Stimulated activated CD4-positive, alpha-beta T cell treated with anti-CD3 and anti-CD28 coated beads, Interleukin-12 subunit alpha, Interleukin-12 subunit beta, amount 100 ng/mL, for 48 hours (primary cell): ENCODE measurements at places on chromosomes 3 and 15.

DNA sequence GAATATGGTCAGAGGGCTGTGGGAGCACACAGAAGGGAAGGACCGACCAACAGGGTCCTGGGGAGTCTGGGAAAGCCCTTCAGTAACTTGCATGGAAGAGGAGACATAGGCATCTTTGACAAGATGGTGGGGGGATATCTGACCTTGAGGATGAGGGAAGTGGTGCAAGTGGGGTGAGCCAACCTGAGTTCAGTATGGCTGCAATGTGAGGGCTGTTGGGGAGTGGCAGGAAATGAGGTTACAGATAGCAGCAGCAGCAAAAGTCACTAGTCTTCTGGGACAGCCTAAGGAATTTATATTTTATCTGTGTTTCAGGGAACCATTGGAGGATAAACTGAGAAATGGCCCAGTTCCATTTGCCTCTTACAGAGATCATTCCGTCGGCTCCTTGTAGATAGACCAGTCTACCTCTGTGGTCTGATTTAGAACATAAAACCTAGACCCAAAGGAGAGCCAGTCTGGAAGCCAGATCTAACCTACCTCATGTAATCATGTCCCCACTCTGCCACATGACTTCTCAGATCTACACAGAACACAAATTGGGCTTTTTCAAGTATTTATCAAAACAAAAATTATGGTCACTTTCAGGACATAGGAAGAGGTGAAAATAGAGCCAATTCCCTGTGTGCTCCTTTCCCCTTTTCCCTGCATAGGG, 75.6 kb downstream of the ST6GAL1 start:
- DNase-seq, result no peak

GRCh38 chr3:44402548-44402947, 64.0 kb downstream of the TCAIM start:
- no peak for DNase-seq

- no peak for DNase-seq
Measured at GRCh38 chr3:14497321-14497720, 42.8 kb downstream of the GRIP2 start.

DNA sequence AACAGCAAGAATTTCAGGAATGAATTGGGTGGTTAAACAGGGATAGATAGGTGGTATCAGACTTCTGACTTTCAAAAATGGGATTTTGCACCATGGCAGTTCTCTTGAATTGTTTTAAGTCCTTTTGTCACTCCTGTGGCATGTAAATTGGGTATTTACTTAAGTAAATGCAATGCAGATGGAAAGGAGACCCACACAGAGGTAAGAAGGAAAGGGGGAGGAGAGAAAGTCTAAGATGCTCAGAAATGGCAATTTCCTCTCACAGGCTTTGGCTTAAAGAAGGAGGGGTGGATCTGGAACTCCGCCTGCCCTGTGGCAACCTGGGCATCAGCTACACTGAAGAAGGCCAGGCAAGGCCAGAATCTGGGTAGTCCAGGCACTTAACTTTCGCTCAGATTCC, 197.1 kb upstream of the UBE2E1 start:
- no peak for DNase-seq

- no peak for DNase-seq
Measured at GRCh38 chr3:49899815-49900214, 3.9 kb downstream of the MST1R start.

DNA sequence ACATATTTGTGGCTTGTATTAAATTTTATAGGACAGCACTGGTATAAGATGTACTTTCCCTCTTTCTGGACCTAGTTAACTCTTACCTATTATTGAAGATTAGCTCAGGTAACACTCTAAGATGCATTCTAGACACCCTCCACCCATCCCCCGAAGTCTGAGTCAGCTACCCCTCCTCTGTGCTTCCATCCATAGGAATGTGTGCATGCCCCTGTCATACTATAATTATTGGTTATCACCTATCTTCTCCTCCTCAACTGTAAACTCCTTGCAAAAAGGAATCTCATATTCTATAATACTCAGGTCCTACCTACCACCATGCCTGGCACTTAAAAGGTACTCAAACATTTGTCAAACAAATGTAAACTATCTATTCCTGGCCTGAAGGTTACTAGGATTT, 3.0 kb downstream of the PEAK1 start:
- no peak for DNase-seq

DNA sequence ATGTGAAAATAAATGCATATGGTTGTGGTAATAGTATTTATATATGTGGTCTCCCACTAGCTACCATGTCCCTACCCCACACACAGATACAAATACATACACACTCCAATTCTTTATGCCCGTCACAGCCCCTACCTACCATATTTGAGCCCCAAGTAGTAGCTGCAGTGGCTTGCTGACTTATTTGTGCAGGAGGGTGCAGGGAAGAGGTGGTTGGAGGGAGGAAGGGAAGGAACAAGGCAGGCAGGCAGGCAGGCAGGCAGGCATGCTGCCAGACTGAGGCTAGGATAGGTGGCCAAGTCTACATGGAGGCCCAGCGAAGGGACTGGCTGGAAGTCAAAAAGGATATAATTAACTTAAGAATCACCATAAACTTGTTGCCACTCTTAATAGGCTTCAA, 82.9 kb downstream of the SCN11A start:
- no peak for DNase-seq

GRCh38 chr3:175748087-175748730, 889.1 kb downstream of the NAALADL2 start:
- no peak for DNase-seq

- DNase-seq, result no peak
Measured at GRCh38 chr3:147409143-147410115, at the start of gene ZIC1. Gene ZIC1 (plus strand): TSS chr3:147409365. CDS start chr3:147410113, 748 bp downstream.

DNA sequence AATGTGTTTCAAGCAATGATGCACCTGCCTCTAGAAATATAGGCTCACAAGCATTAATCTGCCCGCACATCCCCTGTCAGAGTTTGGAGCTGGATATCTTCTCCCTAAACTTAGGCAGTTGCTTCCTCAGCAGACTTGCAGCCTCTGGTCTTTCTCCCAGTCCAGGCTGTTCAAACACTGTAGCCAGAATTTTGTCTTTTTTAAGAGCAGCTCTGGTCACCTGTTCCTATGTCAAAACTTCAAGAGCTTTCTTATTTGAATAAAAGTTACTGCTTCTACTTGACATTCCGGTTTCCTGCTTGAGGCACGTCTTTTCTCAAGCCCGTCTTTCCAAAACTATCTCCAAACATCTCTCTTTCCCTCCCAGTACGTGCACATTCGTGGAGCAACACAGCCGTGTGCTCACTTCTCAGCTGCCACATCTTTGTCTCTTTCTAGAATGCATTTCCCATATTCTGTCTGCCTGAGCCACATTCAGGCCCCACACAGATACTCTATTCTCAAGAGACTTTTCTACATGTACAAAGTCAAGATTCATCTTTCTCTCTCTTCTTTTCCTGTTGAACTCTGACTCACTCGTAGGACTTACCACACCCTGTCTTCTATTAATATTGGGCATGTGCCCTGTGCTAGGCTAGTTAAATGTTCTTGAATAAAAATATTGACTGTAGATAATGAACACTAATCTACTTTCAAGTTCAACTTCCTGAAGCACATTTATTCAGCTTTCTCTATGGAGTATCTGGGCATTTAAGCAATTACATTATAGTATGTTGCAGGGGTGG, 307.7 kb upstream of the SOX2 start:
- DNase-seq, result no peak

GRCh38 chr15:56192659-56193442, 50.8 kb downstream of the RFX7 start:
- no peak for DNase-seq

DNA sequence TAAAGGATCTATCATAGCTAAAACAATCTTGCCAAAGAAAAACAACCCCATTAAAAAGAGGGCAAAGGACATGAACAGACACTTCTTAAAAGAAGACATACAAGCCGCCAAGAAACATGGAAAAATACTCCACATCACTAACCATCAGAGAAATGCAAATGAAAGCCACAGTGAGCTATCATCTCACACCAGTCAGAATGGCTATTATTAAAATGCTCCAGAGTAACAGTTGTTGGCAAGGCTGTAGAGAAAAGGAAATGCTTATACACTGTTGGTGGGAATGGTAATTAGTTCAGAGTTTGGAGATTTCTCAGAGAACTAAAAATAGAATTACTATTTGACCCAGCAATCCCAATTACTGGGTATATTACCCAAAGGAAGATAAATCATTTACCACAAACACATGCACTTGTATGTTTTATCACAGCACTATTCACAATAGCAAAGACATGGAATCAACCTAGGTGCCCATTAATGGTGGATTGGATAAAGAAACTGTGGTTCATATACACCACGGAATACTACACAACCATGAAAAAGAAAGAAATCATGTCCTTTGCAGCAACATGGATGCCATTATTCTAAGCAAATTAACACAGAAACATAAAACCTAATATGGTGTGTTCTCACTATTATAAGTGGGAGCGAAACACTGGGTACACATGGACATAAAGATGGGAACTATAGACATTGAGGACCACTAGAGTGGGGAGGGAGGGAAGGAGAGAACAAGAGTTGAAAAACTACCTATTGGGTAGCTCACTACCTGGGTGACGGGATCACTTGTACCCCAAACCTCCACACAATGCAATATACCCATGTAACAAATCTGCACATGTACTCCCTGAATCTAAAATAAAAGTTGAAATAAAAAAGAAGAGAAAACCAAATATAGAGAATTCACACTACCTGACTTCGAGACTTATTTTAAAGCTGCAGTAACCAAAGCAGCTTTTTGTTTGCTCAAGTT, 32.6 kb downstream of the ITGA11 start:
- no peak for DNase-seq

GRCh38 chr3:89742546-89742945, 635.1 kb downstream of the EPHA3 start:
- no peak for DNase-seq

GRCh38 chr3:13087320-13087990, 14.2 kb upstream of the IQSEC1 start:
- no peak for DNase-seq

GRCh38 chr3:49028298-49028672, 913 bp downstream of the IMPDH2 start:
- DNase-seq, result no peak

DNA sequence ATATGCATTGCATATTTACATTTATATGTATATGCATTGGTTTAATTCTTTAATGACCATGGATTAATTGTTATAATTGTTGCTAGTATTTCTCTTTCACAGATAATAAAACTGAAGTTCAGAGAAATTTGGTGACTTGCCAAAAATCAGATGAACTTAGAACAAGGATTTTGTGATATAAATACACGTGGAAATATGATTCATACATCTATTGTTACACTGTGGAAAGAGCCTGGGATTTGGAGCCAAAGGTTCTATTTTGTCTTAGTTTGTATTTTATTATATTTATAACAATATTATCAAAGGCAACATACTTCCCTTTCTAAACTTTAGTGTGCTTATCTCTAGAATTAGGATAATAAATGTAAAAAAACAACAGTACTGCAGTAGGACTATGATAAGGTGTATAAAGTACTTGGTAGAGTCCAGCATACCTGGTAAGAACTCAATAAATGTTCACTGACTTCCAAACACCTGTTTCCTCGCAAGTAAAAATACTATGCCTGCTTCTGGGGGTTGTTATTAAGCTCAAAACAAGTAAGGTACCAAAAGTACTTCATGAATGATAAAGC, 342.9 kb downstream of the THSD4 start:
- no peak for DNase-seq

- peak; percentile 62 for DNase-seq
Measured at GRCh38 chr3:133574260-133574881, 885 bp downstream of the CDV3 start.

DNA sequence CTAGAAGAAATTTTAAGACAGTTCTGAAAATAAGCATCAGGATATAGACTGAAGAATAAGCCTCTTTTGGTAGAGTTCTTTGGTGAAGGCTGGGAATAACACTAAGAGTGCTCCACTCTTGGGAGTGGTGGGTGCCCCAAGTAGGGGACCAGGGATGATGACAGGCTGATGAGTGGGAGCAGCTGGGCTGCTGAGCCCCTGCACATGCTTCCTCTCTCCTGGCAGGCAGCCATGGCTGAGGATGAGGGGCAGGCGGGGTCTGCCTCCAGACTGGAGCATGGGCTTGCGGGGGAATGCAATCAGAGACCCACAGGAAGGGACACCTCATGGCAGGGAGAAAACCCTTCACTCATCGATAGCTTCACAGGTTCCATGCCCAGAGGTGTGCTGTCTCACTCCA, 72.6 kb upstream of the RORA start:
- no peak for DNase-seq

GRCh38 chr3:151856118-151856517, 17.3 kb upstream of the SUCNR1 start:
- no peak for DNase-seq

DNA sequence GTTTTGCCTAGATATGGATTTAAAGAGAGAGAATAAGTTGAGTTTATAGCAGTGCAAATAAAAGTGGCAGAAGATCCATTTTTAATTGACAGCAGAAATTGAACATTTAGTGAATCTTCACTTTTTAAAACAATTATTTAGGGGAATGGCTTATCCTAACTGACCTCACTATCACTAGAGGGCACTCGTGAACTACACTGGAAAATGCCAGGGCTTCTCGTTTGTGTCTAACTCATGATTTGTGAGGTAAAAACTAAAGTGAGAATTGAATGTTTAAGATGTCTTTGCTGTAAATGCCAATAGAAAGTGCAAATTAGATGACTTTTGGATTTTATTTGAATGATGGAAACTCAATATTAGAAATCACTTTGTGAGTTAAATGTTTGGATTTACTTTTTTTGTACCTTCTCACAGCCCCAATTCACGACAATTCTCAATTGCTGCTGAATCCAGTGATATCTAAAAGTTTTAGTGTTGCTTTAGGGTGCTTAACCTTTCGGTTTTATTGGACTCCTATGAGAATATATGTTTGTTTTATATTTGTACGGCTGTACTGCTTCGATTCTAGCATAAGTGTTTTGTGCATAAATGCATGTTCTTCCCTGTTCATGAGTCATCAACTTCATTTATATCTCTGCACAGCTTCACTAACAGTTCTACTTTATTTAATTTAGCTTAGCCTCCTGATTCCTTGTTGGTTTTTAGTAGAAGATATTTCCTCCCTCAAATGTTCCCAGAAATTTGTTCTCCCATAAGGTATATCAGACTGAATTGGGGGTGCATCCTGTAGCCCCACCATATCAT, 462.1 kb downstream of the MFSD1 start:
- no peak for DNase-seq

- no peak for DNase-seq
Measured at GRCh38 chr3:40337136-40338108, 27.9 kb downstream of the EIF1B start.

DNA sequence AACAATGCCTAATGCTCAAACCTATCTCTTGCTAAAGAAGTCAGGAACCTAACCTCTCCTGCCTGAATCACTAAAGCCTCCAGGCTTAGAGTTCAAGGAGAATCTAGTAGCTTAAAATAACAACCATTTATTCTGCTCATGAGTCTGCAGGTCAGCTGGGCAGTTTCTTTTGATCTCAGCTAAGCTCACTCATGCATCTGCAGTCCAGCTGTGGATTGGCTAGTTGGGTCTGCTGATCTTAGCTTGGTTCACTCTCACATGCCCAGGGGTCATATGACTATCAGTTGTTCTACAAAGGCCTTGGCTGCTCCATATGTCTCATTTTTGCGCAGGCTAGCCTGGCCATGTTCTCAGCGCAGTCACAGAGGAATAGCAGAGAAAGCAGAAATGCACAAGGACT, 109.2 kb upstream of the STT3B start:
- no peak for DNase-seq

GRCh38 chr3:153180860-153181372, 18.9 kb downstream of the RAP2B start:
- no peak for DNase-seq

- DNase-seq, result no peak
Measured at GRCh38 chr3:165075695-165076094, 2.6 kb downstream of the SI start.

- DNase-seq, result no peak
Measured at GRCh38 chr3:19702416-19703078, 231.5 kb downstream of the EFHB start.

GRCh38 chr3:191783024-191783423, 322.1 kb downstream of the PYDC2 start:
- no peak for DNase-seq
